ENCODE measurements at places on chromosomes 3 and 15.

GRCh38 chr15:34038871-34039789, at the start of gene AVEN:
Gene AVEN, minus strand, starts transcription at chr15:34039204. Its CDS starts 158 bp downstream, at chr15:34039046.
- peak; percentile 24 for DNase-seq

GRCh38 chr3:157160658-157161424, 894 bp upstream of the CCNL1 start:
- DNase-seq = no peak

DNA sequence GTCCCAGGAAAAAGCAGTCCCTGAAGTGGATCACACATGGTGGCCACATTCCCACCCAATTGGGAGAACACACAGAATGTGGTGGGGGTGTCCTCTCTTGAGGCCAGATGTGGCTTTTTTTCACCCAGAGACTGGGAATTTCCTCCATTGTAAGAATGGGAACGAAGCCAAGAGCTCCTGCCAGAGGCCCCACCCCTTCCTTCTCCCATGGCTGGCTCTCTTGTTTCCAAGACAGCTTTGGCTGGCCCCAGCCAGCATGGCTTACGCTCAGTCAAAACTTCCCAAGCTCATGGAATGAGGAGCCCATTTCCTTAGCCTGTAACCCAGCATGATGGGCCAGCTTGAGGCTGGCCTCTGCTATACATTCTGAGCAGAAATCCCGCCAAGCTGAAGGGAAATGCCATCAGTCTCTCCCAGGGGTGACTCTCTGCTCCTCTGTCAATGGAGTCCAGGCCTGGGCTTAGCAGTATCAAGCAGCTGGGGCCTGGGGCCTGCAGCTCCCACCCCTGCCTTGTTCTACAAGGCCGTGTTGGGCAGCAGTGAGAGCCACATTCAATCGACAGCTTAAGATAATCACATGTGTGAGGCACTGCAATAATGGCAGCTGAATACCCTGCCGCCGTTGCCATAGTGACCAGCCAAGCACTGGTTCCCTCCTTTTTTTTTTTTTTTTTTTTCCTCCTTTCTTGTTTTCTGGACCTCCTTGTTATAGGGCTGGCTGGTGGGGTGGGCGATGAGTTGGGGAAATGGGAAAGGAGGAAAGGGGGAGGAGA, 142.4 kb downstream of the EPHB1 start:
- DNase-seq = no peak

GRCh38 chr3:193980326-193980725, 155.6 kb upstream of the HES1 start:
- DNase-seq = no peak

- no peak for DNase-seq
Observed at GRCh38 chr15:79539401-79539800, 107.3 kb downstream of the MINAR1 start.

GRCh38 chr3:34881026-34881425, 758.3 kb upstream of the ARPP21 start:
- DNase-seq = no peak

DNA sequence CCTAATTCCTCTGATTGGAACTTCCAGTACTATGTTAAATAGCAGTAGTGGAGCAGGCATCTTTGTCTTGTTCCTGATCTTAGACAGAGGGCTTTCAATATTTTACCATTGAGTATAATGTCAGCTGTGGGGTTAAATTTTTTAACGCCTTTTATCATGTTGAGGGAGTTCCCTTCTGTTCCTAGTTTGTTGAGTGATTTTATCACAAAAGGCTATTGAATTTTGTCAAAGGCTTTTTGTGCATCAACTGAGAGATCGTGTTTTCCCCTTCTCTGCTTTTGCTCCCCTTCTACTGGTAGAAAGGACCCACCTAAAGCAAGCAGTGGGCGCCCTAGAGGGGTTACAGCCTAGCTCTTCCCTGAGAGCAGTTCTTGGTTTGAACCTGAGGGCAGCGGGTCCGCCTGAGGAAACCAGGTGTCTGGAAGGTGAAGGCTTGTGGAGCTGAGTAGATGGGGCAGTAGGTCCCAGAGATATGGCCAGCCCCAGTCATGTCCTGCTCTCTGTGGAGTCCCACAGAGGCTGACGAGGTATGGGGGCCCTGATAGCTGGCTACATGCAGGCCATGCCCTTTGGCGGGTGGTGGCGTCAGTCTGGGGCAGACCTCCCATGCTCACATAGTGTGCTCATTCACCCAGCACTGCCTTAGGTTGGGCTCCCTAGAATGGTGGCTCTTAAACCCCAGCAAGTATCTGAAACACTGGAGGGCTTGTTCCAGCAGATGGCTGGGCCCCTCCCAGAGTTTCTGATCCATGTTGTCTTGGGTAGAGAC, 11.3 kb downstream of the HDAC11 start:
- DNase-seq = no peak

GRCh38 chr3:48196611-48197010, 8.4 kb upstream of the CDC25A start:
- no peak for DNase-seq

DNA sequence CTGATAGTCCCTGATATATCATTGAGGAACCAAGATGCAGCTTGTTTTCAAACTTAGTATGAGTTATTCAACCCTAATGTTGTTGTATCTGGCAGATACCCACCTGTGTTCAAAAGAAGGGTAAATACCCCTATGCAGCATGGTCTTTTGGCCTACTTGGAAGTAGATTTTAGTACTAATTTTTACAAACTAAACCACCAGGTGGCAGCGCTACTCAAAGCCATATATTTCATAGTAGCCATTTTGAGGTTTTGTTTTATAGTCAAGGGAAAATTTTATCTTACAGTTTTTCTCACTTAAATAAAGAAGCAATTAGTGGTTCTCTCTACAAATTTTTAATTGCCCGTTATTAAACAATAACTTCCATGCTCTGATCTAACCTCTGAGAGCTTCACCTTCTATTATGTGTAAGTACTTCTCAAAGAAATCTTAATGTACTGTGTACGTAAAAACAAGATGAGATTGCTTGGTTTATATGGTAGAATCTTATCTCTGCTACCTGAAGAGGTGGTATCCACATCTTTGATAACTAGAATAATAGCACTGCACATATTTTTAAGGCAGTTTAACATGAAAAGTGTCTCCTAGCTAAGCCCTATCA, 31.5 kb upstream of the MLF1 start:
- no peak for DNase-seq

DNA sequence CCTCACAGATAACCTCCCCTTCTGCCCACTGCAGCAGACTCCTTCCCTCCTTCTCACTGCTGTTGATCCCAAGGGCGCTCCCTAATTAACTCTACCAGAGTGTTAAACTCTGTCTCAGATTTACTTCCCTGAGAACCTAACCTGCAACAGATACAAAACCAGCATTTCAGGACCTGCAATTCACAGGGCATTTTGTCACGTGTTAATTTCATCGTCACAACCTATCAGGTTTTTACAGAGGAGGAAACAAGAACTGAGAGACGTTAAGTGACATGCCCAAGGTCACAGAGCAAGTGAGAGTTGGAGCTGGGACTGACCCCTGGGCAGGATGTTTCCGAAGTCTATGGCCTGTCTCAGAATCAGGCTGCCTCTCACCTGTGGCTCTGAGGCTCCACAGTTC, 223.9 kb downstream of the UACA start:
- DNase-seq = no peak

- DNase-seq = no peak
Observed at GRCh38 chr15:26081758-26082220, 218.7 kb upstream of the ATP10A start.

DNA sequence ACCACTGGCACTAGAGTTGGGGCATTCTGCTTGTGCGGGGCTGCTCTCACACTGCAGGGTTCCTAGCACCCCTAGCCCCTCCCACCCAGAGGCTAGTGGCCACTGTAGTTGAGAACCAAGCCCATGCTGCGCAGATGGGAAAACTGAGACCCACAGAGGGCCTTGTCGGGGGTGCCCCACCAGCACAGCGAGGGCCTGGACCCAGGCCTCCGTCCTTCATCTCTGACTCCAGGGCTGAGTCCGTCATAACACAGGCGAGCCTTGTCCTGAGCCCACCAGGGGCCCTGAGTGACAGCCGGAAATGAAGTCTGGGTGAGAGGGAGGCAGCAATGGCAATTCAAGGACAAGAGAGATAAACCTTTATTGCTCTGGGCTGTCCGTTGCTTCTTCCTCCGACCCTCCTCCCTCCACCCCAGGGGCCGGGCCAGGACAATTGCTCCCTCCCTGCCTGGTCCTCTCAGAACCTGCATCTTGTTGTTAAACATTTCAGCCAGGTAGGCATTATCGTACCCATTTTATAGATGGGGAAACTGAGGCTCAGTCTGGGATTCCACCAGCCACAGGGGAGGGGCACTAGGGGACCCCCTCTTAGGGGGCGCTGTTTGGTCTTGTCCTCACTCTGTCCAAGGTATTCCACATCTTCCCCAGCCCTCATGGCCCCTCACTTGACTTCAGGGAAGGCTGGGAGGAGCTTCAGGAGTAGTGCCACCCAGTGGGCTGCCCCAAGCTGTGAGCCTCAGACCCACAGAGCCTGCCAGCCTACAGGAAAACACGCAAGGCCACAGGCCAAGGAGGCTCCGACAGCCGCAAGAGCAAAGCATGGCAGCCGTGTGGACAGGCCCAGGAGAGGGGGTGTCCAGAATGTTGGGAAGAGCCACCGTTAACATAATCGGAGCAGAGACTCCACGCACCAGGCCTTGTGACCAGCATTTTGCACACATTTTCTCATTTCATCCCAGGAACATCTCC, 4.4 kb upstream of the GRIP2 start:
- DNase-seq = no peak

- DNase-seq = no peak
Observed at GRCh38 chr3:147428326-147428725, 19.2 kb downstream of the ZIC1 start.

GRCh38 chr3:115254492-115255196, 107.6 kb upstream of the ZBTB20 start:
- DNase-seq = no peak

DNA sequence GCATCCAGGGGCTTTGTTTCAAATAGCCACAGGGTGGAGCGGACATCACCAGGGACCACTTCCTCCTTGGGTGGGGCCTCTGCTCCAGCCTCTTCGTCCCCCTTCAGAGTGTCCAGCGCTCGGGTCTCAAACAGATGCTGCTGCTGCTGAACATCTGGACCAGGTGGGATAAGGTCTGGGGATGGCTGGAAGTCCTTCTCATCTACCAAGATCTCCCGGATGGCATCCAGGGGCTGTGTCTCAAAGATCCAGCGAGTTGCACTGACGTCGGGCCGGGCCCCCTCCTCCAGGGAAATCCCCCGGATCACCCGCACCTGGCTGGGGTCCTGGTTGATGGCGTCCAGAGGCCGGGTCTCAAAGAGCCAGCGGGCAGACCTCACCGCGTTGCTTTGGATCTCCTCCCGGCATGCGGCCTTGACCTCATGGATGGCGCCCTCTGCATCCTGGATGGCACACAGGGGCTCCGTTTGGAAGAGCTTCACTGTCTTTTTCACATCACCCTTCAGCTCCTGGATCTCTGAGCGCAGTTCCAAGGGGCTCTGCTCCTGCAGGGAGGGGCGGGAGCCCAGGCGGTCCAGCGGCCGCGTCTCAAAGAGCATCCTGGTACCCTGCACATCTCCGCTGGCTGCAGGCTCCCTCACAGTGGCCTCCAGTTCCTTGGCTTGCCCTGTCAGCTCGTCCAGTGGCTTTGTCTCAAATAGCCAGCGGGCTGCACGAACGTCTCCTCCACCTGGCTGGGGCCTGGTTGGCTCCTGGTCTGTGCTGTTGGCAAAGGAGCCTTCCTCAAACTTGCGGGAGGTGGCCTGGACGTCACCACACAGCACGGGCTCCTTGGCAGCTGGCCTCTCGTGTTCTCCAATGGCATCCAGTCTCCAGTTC, 3.9 kb downstream of the XIRP1 start:
- DNase-seq = no peak

DNA sequence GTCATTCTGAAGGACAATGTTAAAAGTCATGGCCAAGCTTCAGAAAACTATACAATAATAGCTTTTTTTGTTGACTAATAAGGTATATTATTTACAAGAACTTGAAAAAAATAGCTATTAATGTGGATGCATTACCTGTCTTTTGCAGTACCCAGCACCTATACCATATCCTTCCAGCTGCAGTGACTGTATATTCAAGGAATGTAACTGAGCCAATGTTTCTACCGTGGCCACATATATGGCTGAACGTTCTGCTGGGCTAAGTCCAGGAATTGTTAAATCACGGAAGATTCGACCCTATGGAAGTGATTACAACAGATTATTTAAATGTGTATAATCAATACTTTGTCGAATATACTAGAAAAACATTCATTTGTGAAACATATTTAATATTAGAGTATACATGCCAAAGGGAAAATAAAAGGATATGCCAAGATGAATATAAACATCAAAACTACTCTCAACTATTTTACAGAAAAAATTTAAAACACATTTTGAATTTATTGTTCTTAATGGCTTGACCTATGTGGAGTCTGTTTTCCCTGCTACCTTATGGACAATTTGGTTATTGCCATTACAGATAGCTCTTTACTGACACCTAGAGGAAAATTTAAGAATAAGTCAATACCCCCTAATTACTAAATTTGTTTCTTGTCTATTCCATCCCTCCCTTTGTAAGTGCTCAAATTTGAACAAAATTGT, 17.6 kb downstream of the ACAD11 start:
- DNase-seq = no peak

DNA sequence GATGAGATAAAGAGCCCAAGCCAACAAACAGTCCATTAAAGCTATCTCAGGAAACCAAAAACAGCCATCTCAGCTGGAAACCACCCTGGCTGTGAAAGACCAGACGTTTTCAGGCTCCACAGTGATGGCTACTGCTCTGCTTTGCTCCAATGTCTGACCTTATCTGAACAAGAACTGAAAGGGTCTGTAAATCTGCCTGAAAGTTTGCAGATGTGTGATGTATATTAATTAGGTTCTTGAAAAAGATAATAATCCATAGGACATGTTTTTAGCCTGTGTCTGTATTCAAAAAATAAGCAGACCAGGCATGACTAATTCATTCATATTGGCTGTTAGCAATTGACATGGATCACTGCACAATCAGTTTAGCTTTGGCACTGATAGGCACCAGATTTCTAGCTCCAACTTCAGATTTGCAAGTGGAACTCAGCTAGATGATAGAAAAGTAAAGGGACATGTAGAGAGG, 611.4 kb upstream of the NAALADL2 start:
- DNase-seq = no peak

GRCh38 chr15:48785195-48785594, 25.7 kb downstream of the CEP152 start:
- DNase-seq = no peak

DNA sequence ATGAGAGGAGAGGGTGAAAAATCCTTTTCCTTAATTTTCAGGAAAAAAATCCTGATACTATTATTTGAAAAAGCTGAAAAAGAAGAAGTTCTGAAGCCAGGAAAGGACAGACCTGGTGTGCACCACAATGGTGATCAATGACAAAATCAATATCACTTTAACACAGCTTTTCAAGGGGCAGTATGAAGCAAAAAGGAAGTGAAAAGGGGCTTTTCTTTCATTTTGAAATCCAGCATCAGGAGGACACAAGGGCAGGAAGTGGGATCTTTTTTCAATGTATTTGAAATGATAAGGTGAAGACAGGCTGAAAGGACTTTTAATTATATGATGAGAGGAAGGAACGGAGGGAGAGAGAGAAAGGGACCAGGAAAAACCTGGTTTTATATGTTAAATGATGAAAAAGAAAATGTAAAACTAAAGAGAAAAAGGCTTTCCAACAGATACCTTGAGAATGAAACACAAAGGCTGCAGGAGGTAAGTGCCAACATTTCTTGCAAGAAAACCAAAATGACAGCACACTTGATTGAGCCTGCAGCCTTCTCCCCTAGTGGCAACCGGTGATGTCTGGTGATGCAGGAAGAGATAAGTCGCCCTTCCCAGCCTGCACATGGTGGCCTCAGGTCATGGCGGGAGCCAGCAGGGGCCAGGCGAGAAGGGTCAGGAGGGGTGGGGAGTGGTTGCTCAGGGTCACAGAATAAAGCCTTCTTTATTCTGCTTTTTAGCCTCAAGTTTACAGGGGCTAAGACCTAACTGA, 236.7 kb upstream of the WNT5A start:
- no peak for DNase-seq
